ENCODE measurements at places on chromosomes 12 and 14.

DNA sequence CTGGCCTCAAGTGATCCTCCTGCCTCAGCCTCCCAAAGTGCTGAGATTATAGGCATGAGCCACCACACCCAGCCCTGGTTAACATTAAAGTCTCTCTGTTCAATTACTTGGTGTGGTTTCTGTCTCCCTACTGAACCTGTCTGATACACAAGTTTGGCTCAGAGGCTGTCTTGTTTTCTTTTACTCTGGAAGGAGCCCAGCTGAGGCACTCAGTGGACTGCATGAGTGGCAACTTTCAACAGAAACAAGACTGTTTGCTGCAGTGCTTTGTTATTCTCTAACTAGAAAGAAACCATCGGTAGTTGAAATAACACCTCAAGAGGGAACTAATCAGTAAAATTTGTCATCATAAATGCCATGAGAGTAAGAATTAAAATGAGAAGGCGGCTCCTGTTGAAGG lies 238.7 kb downstream of the FOXN3 start:
- no peak for DNase-seq

GRCh38 chr12:22712083-22712482 lies 87.1 kb downstream of the ETNK1 start:
- DNase-seq, result no peak

DNA sequence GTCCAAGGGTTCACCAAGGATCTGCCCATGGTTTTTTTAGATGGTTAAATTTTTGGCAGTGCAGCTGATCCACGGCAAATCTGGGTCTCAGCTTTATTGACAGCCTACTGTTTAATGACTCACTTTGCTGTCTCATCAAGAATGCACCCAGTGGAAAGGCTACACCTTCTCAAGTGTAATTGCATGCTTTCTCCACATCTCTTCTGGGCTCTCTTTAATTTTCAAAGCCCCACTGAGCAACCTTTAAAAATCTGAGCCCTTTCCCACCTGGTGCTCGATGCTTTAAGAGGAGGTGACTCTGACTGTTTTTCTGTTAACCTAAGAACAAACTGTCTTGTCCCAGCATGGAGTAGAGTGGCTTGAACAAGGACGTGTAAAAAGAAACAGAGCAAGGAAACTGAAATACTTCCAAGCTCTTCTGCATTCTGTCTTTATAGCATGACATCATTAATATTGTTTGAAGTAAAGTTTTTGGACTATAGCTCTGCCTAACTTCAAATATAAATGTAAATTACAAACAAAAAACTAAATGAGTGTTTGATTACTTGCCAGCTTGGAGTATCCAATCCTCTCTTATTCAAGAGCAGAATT lies 214.2 kb upstream of the KRR1 start:
- no peak for DNase-seq

DNA sequence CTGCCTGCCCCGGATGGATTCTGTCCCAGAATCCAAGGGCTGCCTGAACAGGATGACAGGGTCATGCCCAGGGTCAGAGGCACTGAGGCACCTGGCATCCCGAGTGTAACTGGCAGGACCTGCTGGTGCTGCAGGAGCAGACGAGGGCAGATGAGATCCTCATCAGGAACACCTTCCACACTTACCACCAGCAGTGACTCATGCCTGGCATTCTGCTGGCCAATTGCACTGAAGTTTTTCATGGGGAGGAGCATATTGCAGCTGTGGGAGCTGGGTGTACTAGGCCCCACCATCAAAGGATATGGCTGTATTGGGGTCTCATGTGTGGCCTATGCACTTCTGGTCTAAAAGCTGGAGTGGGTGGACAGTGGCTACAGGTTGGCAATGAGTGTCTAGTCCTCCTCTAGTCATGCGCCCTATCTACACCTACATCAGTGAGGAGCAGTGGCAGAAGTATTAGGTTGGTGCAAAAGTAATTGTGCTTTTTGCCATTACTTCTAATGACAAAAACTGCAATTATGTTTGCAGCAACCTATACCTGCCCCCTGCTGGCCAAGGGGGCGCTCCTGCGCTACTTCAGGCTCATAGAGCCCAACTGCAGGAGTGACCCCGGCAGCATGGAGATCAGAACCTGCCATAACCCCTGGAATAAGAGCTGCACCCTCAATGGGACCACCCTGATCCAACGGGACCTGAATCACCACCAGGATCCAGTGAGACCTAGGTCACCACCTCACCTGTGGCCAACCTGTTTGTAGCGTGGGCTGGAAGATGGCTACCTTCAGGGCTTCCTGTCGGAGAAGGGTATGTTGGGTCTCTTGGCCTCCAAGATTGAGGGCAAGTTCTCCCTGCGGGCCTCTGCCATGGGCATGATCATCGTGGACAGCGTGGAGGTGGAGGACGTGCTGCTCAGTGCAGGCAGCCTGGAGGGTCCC lies 8.0 kb upstream of the C12orf42 start:
- no peak for DNase-seq

DNA sequence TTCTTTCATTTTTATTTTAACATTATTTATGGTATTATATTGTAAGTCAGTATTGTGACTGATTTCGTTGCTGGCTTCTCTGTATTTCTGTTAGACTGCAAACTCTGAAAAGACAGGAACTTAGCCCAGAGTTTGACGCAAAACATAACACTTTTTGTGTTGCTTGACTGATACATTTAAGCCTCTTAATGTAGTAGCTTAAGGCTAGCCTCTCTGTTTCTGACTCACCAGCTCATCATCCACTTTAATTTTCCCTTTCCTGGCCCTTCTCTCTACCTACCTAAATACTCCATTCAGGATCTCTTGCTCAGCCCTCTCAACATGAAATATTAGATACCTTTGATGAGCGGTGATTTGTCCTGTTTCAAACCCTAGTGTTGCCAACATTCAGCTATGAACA lies 420.6 kb downstream of the LRFN5 start:
- no peak for DNase-seq

DNA sequence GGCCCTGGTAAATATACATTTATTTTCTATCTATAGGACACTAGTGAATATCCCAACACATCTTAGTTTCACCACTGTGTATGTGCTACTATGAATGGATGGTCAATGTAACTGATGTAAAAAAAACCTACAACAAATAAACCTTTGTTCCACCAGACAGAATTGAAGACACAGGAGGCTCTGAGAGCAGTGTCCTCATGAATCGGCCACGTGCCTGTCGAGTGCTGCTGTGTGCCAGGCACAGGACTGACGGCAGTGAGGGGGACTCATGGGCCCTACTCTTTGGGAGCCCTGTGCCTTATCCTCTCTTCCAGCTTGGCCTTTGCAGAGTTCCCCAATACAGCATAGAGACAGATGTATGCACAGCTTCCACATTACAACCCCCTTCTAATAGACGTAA lies 18.2 kb downstream of the CINP start:
- DNase-seq, result no peak

DNA sequence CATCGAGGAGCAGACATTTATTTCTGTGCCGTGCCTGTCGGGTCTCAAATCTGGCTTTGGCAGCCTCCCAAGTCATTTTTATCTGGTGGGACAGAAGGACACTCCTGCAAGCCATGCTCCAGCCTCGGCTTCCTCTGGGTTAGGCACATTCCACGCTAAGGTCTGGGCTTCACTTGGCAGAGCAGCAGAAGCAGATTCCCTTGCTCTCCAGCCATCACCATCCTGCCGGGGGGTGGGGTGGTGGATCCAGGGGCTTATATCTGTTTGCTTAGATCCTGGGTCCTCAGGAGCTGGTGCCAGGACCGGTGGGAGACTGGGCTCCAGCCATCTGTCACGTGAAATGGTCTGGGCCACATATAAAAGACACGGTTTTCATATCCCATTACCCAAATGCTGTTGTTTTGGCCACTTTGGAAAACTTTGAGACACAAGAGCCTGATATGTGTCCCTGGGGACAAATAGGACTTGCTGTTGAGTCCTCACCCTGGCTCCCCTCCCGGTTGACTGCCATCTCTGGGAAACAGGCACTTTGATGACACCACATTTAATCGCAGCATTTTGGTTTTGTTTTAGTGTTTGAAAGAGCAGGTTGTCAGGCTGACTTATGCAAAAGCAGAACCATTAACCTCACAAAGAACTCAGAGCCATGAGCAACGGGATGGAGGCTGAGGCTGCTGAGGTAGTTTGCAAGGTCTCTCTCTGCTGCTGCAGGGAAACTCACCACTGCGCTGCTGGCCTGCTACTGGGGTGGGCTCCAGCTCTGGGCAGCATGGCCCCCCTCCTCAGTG lies 69.6 kb upstream of the PRMT8 start:
- no peak for DNase-seq

DNA sequence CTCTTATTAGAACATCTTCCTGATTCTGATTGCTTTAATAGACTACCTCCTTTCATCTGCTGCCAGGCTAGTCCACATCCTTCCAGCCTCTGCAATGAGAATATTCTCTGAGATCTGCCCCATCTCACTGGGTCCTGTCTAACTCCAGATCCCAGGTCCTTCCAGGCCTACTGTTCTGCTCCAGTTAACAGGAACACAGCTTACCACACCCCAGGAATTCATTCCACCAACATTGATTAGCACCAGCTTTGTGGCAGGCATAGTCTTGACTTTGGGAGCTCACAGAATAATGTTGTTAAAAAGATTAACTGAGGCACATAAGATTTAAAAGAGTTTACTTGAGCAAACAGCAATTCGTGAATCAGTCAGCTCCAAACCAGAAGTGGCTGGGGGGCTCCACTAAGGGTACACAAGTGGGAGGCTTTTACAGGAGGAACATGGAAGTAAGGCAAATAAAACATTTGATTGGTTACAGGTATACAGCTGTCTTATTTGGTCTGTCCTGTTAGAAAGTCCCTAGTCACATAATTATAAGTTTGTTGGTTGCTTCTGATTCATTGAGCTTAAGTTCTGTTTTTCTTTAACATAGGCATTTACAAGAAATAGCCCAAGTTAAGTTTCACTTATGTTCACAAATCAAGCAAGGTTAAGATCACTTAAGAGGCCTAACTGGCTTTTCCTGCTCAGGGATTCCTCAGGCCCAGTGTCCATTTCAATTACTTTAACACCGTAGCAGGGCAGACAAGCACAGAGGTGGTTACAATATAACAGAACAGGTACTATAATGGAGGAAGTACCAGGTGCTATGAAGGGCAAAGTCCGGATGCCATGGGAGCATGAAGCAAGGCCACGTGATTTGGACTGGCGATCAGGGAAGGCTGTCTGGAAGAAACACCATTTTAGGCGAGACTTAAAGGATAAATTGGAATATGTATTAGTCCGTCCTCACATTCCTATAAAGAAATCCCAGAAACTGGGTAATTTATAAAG lies 12.2 kb upstream of the MYH7 start:
- no peak for DNase-seq

DNA sequence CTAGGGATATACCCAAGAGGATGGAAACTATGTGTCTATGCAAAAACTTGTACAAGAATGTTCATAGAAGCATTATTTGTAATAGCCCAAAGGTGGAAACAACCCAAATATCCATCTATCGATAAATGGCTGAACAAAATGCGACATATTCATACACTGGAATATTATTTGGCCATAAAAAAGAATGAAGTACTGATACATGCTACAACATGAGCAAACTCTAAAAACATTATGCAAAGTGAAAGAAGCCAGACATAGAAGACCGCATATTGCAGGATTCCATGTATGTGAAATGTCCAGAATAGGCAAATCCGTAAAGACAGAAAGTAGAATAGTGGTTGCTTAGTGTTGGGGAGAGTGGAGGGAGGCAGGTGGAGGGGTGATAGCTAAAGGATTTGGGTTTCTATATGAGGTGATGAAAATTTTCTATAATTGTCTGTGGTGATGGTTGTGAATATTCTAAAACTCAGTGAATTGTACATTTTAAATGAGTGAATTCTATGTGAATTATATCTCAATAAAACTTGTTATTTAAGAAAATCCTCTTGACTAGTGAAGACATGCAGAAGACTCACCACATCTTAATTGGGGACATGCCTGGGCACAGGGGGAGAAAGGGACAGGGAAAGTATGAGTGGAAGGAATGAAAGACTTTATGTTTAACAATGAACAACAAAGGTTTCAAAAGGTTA lies 29.8 kb upstream of the SELPLG start:
- DNase-seq, result no peak

- DNase-seq, result no peak
These were observed 278.1 kb upstream of the SOX5 start for GRCh38 chr12:24227551-24227950.

DNA sequence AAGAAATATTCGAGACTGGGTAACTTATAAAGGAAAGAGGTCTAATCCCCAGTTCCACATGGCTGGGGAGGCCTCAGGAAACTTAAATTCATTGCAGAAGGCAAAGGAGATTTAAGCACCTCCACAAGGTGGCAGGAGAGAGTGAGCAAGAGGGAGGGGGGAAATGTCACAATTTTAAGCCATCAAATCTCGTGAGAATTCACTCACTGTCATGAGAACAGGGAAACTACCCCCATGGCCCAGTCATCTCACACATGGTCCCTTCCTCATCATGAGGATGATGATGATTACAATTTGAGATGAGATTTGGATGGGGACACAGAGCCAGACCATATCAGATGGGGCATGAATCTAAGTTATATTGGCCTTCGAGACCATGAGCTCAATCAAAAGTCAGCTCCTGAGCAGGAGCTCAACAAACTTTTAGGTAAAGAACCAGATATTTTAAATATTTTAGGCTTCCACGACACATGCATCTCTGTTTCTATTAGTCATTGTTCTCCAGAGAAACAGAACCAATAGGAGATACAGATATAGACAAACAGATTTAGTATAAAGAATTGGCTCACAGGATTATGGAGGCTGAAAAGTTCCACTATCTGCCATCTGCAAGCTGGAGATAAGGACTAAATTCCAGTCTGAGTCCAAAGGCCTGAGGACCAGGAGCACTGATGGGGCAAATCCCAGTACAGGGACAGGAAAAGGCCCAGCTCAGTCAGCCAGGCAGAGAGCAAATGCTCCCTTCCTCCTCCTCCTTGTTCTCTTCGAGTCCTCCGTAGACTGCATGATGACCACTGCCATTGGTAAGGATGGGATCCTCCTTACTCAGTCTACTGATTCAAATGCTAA lies 24.9 kb downstream of the DGLUCY start:
- DNase-seq, result peak; percentile 16

DNA sequence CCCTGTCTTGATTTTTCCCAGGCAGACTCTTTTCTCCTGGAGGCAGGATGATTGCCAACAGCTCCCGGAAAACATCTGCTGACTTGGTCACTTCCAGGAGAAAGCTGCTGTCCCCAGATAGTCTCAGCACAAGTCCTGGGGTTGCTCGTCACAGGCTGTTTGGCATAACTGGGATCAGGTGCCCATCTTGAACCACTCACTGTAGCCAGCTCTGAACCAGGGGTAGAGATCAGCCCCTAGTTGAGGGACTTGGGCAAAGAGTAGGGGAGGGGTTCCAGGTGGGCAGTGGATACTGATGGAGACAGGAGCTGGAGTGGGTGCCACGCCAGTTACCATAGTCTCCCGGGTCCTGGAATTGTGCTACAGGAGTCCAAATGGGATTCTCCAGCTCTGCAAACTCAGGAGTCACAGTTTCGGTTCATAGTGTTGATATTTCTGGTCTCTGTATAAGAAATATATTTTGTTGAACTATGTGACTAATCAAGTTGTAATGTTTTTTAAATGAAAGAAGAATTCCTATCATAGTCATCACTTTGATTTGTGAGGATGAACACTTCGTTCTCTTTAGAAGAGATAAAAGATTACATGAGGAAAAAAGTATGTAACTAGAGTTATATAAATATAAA lies 1154.5 kb downstream of the AACS start:
- no peak for DNase-seq

- DNase-seq, result no peak
These were observed 4.4 kb downstream of the NACA start for GRCh38 chr12:56720731-56721151.

GRCh38 chr12:119179335-119180021 lies 747 bp downstream of the HSPB8 start:
- DNase-seq, result no peak

GRCh38 chr12:52629281-52630007 lies 11.1 kb upstream of the KRT73 start:
- no peak for DNase-seq
